Neural crest cell (in vitro differentiated cells): ENCODE measurements at places on chromosomes 5 and 9. TPM values are rescaled to one million over a fixed set of nuclear protein-coding genes. Genes with fewer than 3 reads are reported as not detected.

DNA sequence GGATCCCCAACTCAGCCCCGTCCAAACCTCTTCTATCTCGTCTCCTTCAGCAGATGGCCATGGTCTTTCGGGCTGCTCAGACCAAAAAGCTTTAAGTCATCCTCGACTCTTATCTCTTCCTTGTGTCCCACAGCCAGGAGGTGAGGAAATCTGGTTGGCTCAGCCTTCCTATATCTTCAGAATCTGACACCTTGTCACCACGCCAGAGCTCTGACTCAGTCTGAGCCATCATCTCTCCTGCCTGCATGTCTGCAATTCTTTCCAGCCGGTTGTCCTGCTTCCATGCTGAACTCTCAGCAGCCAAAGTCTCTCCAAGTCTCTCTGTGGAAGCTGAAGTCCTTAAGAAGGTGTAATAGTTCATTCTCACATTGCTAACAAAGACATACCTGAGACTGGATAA, 419.3 kb upstream of the ADAMTS16 start:
- DNase-seq: no peak

Gene IFNA1
- not detected in 2 replicates for total RNA-seq

DNA sequence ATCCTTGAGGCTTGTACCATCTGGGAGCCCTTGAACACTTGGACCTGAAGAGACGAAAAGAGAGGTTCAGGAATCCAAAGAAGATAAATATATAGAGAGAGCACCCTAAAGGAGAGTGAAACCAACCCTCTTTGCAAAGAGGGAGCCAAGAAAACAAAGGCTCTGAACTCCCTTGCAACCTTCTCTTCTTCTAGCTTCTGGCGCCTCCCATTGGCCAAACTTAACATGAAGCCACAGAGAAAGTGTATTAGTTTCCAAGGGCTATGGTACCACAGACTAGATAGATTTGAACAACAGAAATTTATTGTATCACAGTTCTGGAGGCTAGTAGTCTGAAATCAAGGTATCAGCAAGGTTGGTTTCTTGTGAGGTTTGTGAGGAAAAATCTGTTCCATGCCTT, 175.1 kb downstream of the HCN1 start:
- peak; percentile 20 for DNase-seq

GRCh38 chr9:80062567-80062966, 490.8 kb downstream of the TLE4 start:
- no peak for DNase-seq

GRCh38 chr5:64509828-64510227, 4.0 kb downstream of the RGS7BP start:
- no peak for DNase-seq
